ENCODE measurements at places on chromosomes 2 and 18.

DNA sequence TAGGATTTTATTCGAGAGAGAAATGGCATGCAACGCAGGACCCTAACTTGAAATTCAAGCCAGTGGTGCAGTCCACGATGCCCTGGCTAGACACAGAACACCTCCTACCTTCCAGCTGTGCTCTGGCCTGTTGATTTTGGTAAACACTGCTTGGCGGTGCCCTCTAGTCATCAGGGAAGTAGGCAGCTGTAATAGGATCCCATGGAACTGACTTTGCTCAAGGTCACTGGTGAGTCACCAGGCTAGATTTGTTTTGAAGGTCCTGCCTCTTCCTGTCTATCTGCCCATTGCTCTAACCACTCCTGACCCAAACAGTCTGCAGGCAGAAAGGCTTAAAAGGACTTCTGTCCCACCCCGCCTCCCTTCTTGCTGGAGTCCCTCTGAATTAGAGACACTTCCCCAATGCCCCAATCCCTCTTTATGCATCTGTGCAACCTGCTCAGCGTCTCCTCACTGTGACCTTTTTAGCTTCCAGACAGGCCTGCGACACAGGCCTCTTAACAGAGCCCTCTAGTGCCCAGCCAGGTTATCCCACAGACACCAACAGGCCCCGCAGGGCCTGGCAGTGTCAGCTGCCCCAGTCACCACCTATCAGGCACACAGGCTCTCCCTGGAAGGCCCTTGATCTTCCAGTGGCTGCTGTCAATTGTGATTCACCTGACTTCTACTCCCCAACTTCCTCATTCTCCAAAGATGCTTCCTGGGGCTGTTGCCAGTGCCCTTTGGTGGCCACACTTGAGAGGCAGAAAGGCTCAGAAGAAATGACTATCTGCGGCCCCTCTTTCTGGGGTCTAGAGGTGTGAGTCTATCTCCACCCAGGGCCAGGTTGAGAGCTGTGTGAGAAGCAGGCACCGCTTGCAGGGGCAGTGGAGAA lies 5.2 kb downstream of the TMEM127 start:
- peak; percentile 78 for DNase-seq

DNA sequence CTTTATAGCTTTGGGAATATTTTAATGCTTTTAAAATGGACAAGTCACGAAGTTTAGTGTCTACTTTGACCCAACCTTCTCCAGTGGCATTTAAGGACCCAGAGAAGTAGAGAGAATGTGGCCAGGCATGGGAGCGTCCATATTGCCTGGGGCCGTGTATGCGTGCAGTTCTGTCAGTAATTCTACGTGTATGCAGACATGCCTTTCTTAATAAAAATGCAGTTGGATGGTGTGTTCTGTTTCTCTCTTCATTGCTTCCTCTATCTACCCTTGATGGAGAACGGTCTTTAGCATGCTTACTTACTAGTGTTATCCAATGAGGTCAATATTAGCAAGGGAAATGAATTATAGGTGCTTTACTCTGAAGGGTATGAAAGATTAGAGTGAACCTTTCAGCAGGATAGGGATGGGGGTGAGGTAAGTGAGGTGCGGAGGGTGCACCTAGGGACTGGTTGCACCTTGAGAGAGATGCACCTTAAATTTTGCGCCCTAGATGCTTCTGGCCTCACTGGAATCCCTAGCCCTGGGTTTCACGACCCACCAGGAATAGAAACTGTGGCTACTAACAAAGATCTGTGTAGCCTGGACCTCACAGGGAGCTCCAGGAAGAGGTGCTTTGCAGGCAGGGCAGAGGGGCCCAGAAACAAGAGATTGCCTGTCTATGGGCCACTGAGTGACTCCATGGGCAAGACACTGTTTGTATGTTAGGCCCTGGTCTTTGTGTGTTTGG lies 194.3 kb downstream of the MYCN start:
- DNase-seq, result no peak

DNA sequence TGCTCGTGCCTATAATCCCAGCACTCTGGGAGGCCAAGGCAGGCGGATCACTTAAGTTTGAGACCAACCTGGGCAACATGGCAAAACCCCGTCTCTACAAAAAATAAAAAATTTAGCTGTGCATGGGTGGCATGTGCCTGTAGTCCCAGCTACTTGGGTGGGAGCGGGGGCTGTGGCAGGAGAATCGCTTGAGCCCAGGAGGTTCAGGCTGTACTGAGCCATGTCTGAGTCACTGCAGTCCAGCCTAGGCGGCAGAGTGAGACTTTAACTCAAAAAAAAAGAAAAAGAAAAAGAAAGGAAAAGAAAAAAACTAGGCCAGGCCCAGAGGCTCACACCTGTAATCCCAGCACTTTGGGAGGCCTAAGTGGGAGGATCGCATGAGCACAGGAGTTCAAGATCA lies 30.8 kb downstream of the TWSG1 start:
- DNase-seq, result no peak

DNA sequence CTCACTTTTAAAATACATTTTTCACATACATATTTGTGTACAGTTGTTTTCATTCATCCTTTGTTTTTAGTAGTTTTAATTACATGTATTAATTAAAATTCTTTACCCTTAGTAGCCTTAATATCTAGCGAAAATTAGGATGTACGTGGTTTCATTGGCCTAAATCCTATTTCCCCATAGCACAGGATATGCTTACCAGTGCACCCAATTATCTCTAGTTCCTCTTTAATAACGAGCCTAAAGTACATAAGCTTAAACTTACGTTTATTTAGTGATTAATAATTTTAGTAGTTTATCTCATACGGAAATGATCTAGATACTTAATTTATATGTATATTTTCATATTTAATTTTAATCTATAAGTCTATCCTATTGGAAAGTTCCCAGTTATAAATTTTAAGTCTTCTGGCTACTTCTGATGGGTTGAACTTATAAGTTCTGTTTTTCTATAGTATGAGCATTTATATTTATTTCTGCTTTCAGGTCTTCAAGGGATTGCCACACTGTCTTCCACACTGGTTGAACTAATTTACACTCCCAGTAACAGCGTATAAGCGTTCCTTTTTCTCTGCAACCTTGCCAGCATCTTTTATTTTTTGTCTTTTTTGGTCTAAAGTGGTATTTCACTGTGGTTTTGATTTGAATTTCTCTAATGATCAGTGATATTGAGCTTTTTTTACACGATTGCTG lies 21.4 kb upstream of the RUFY4 start:
- no peak for DNase-seq

GRCh38 chr18:22951823-22952222 lies 18.7 kb downstream of the RBBP8 start:
- DNase-seq, result no peak
